Smooth muscle cell of the coronary artery (primary cell): ENCODE measurements at places on chromosomes 4 and X. TPM values are rescaled to one million over a fixed set of nuclear protein-coding genes. Genes with fewer than 3 reads are reported as not detected.

Gene TMEM271
- not detected in 2 replicates for total RNA-seq

Gene TRAM1L1
- 0.35 and 0.60 TPM in 2 replicates for total RNA-seq

Gene RGN
- 1.5 and 5.6 TPM in 2 replicates for total RNA-seq

Gene RPL9
- total RNA-seq: 579 and 2,607 TPM in 2 replicates

Gene MCTS1
- 17.7 and 35.0 TPM in 2 replicates for total RNA-seq
